ENCODE measurements at places on chromosomes 6 and 20. TPM values are rescaled to one million over a fixed set of nuclear protein-coding genes. Genes with fewer than 3 reads are reported as not detected.

CLDN20 gene
- not detected for total RNA-seq

BMP7 gene
- not detected for total RNA-seq

FAM229B gene
- total RNA-seq, result 4.7 TPM

SNAP91 gene
- 0.52 TPM for total RNA-seq

ERVFRD-1 gene
- not detected for total RNA-seq

HLA-DPA1 gene
- 1.8 TPM for total RNA-seq

RIN2 gene
- 25.9 TPM for total RNA-seq

MAP7 gene
- total RNA-seq, result 0.52 TPM

C20orf96 gene
- total RNA-seq, result 12.9 TPM

CTAGE9 gene
- total RNA-seq, result not detected

TNF gene
- total RNA-seq, result not detected

DLK2 gene
- 1.8 TPM for total RNA-seq

XKR7 gene
- total RNA-seq, result not detected

STMND1 gene
- not detected for total RNA-seq

PAK5 gene
- not detected for total RNA-seq

COL9A1 gene
- total RNA-seq, result not detected

VNN1 gene
- total RNA-seq, result not detected

SPATS1 gene
- not detected for total RNA-seq

TAGAP gene
- not detected for total RNA-seq

FAM184A gene
- 0.26 TPM for total RNA-seq

IL17F gene
- not detected for total RNA-seq

CDSN gene
- total RNA-seq, result 0.13 TPM

TMEM244 gene
- not detected for total RNA-seq

TXLNB gene
- under 0.01 TPM for total RNA-seq

RTEL1 gene
- 12.4 TPM for total RNA-seq

POU3F2 gene
- total RNA-seq, result not detected

SRMS gene
- not detected for total RNA-seq

C4A gene
- total RNA-seq, result 0.52 TPM

UNC93A gene
- not detected for total RNA-seq

NOX3 gene
- total RNA-seq, result not detected

VGLL2 gene
- total RNA-seq, result not detected

SPEF1 gene
- total RNA-seq, result not detected

MSH5 gene
- total RNA-seq, result 5.0 TPM
